ENCODE measurements at places on chromosomes 7 and 10.

- no peak for DNase-seq
These were observed 67.7 kb upstream of the CHST15 start for GRCh38 chr10:124160943-124161582.

DNA sequence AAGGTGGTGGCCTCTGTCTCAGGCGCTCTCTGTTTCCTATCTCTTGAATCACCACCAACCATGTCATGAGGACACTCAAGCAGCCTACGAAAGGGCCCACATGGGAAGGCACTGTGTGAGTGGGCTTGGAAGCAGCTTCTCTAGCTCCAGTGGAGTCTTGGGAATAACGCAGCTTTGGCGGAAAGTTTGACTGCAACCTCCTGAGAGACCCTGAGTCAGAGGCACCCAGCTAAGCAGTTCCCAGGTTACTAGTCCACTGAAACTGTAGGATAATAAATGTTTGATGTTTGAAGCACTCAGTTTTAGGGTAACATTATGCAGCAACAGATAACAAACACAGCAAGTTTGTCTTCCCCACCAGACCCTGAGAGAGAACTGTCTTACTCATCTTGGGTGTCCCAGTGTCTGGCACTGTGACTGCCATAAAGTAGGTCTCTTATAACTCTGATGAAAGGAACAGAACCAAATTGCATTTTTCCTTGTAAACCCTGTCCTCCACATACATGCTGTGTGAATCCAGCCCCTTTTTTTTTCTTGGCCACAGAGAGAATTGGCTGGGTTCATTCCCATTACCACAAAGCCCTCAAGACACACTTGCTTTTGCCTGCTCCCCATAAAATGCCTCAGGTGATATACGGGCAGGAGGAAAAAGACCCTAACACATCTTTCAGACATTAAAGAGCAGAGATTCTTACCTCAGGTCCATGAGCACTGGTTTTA lies 185.5 kb downstream of the ZNF365 start:
- no peak for DNase-seq

GRCh38 chr7:25786936-25787335 lies 365.1 kb upstream of the NFE2L3 start:
- DNase-seq: no peak

DNA sequence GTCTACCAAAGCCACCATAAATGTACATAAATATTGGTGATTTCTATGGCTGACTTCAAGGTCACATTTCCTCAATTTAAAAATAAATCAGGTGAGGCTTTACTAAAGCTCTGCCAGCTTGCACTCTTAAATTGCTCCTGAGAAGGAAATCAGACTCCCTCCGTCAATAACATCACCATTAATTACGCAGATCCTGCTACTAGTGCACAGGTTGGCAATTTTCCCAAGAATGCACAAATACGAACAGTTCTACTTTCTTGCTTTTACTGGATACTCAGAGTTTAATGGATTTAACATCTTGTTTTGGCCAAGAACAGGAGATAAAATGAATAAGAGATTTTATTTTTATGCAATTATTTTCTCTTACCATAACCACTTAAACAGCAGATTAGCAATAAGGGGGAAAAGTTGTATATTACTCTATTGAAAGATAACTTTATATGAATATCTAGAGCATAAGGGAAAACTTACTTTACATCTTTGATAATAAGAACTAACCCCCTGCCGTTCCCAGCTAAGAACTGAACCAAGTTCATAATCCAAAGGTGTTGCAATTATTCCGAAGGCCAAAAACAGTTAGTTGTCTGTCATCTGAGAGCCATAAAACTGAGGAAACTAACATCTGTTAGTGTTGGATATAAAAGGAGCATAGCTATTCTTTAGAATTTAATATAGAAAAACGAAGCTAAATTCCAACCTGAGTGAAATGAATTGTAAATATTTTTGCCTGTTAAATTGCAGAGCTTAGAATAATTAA lies 140.5 kb downstream of the TWIST1 start:
- DNase-seq: no peak

DNA sequence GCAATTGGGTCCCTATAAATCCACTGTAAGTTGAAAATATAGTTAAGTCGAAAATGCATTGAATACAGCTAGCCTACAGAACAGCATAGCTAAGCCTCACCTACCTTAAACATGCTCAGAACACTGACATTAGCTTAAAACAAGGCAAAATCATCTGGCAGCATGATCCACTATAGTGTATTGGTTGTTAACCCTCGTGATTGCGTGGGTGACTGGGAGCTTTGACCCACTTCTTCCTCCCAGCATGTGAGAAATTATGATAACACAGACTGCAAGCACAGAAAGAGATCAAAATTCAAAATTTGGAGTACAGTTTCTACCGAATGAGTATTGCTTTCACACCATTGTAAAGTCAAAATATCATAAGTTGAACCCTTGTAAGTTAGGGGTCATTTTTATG lies 22.3 kb downstream of the CNTNAP2 start:
- DNase-seq: no peak

- DNase-seq: no peak
These were observed 37.1 kb downstream of the CXCL12 start for GRCh38 chr10:44347609-44348400.

- no peak for DNase-seq
These were observed 506 bp downstream of the CTTNBP2 start for GRCh38 chr7:117872561-117873309.

GRCh38 chr7:30470771-30471170 lies 7.8 kb downstream of the NOD1 start:
- DNase-seq: no peak

GRCh38 chr7:153541903-153542302 lies 510.3 kb upstream of the DPP6 start:
- no peak for DNase-seq

DNA sequence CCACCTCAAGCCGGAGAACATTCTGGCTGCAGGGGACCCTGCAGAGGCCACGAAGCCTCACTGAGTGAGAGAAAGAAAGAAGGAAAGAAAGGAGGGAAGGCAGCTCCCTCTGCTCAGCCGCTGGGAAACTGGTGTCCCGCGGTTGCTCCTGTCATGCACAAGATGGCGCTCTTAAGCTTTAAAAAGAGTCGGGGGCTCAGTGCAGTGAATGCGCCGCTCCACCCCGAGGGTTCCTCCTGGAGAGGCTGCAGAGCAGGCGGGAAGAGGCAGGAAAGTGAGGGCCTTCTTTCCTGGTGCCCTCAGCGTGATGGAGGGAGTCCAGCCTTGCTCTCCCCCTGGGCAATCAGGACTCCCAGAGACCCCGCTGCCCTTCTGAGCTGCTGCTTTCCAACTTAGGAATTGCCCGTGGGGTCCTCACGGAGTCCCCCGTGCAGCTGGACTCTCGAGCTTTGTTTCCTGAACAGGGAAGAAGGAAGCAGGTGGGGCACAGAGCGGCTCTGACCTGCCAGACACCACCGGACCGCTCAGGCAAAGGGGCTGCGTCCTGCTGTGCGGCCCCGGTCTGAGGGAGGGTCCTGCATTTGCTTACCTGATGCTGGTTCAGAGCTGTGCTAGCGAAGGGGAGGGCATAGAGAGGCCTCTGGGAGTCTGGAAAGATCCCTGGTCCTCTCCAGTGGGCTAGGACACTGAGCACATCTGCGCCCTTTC lies 141.9 kb upstream of the MKI67 start:
- DNase-seq: peak; percentile 27

DNA sequence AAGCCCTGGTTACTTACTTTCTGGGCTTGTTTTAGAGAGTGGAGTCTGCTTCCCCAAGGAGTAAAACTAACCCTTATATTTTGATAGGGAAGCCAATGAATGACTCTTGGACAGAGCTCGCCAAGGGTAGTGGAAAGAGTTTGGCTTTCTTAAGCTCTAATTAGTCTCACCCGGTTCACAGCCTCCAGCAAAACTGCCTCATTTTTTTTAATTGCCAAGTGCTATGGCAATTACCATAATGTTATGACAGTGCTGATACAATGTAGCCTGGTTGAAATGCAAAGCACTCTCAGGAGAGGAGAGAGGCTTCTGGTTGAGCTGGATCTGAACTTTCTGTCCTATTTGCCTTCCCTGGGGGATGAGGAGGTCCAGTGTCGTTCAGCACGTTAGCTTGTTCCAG lies 376.1 kb upstream of the CHRM2 start:
- no peak for DNase-seq

- peak; percentile 52 for DNase-seq
These were observed 11.3 kb upstream of the STMP1 start for GRCh38 chr7:135650831-135651573.

GRCh38 chr10:78304091-78305045 lies 270.7 kb downstream of the RPS24 start:
- DNase-seq: no peak

DNA sequence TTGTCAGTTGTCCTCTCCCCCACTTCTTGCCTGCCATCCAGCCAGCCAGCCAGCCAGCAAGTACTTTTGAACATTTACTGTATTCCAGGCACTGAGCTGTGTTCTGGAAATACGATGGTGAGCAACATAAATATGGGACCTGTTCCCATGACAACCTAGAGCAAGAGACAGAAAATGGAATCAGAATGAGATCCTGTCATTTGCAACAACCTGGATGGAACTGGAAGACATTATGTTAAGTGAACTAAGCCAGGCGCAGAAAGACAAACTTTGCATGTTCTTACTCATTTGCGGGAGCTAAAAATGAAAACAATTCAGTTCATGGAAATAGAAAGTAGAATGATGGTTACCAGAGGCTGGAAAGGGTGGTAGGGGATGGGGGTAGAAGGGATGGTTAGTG lies 140.7 kb downstream of the ICA1 start:
- DNase-seq: no peak

- peak; percentile 49 for DNase-seq
These were observed 5.8 kb downstream of the COMTD1 start for GRCh38 chr10:75229971-75230370.

- no peak for DNase-seq
These were observed 63.7 kb upstream of the PDK4 start for GRCh38 chr7:95660023-95660434.
